ENCODE measurements at places on chromosomes 5 and 9.
A peak's percentile ranks its signal among the peaks of the same experiment; 100 is the strongest.

DNA sequence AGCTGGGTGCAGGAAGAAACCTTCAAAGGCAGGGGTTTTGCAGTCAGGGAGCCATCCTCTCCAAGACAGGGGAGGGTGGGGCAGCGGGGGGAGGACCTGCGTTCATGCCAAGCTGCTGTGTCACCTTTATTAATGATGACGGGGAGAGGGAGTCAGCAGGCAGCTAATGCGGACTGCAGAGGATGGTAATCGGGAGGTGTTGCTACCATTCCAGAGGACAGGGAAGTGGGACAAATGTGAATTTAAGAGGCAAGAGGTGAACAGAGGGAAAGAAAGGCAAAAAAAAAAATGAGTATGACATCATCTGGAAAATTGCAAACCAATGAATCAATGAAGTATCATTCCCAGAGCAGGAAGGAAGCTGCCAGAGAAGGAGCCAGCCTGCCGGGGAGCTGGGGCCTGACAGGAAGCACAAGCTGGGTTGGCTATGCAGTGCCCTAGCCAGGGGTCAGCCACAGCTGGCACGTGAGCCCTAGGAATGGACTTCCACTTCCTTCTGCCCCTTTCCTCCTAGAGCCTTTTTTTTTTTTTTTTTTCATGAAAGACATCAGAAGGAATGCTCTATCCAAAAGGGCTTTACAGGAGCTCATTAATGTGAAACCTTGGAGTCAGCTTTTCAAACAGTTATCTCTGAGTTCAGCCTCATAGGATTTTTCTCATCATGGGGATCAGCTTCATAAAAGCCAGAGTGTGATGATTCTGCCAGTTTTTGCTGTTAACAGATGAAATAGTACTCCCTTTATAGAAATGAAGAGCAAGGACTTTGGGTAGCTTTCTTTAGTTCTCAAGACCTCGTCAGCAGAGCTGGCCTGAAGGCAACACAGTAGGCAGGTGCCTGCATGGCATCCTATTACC, 9.2 kb downstream of the INSYN2B start:
- no peak for DNase-seq

GRCh38 chr5:58924306-58924705, 341.4 kb downstream of the RAB3C start:
- peak; percentile 55 for DNase-seq

DNA sequence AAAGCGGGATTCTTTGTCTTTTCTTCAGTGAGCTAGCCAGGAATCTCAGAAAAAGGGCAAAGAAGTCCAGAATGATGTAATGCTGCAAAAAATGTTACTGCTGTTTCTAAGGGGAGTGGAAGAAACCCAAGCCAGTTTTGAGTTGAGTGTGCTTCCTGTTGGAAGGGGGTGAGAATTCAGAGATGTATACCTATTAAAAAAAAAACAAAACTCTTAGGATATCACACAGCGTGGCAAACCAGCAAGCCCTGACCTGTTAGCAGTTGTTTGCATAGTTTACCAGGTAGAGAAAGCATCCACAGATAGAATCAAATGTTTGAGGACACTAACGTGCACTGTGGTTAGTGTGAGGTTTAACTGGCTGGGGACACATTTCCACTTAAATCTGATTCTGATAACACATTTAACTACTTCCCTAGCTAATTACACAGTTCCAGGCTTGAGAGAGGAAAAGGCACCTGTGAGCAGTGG, 11.4 kb downstream of the BASP1 start:
- no peak for DNase-seq

- no peak for DNase-seq
Measured at GRCh38 chr5:120769312-120769872, 305.3 kb downstream of the PRR16 start.

DNA sequence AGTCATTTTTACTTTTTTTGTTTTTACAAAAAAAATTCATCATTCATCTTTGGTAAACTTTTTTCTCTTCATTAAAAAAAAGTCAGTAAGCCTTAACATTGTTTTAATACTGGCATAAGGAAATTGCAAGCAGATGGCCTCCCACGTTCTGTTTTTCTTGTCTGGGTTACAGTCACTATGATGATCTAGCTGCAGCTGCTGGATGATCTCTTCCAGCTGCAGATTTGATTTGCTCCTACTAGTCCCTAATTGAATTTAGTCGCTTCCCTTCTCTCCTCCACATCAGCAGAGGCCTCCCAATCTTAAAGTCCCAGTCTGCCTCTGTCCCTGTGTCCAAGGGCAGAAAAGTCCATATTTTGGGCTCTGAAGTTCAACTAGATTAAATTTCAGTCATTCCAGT, 106.8 kb upstream of the PTGER4 start:
- no peak for DNase-seq

DNA sequence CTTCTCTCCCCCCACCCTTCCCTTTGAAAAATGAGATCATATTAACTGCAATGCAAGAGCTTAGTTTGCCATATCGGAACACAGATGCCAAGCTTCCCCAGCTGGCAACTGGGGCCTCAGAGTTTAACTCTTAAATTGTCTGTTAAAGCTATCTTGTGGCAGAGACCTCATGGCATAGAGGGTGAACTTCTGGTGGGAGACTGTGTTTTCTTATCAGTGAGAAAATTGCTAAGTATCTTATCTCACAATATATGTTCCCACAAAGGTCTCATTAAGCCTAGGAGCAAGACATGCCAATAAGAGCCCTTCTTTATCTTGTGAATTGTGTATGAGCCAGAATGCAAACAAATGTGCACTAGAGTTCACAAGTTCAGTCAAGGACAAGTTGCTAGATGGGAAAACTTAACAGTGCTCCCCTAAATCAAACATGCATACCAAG, 12.3 kb downstream of the NFIB start:
- DNase-seq, result no peak

GRCh38 chr5:150350524-150351344, 6.8 kb upstream of the TCOF1 start:
- DNase-seq, result peak; percentile 88
